ENCODE measurements at places on chromosomes 5 and 9. TPM values are rescaled to one million over a fixed set of nuclear protein-coding genes. Genes with fewer than 3 reads are reported as not detected.

Gene CETN3
- total RNA-seq = 8.5 TPM

Gene ELL2
- total RNA-seq = 59.6 TPM

Gene ADAMTS6
- 58.6 TPM for total RNA-seq

Gene SVEP1
- 134 TPM for total RNA-seq

Gene TMEM171
- 1.1 TPM for total RNA-seq

Measured in smooth muscle cell of bladder (primary cell).